ENCODE measurements at places on chromosomes 5 and 9.

- no peak for DNase-seq
Observed at GRCh38 chr9:104914466-104914865, 13.5 kb downstream of the ABCA1 start.

DNA sequence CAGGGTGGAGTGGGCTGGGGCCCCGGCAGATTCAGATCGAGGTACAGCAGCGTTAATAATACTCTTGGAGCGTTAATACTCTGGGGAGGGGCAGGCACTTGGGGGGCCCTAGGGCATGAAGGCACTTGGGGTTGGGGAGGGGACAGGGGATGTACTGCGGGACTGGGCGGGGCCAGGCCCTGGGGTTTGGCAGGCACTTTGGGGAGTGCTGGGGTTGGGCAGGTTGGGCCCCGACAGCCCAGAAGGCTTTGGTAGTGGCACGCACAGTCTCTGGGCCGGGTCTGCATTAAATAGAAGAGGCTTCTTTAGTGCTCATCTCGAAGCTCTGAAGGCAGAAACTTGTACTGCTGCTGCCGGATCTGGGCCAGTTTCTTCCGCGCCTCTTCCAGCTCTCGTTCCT lies 7.8 kb upstream of the TPM2 start:
- no peak for DNase-seq

- no peak for DNase-seq
Observed at GRCh38 chr5:36251218-36251617, 9.5 kb upstream of the NADK2 start.

DNA sequence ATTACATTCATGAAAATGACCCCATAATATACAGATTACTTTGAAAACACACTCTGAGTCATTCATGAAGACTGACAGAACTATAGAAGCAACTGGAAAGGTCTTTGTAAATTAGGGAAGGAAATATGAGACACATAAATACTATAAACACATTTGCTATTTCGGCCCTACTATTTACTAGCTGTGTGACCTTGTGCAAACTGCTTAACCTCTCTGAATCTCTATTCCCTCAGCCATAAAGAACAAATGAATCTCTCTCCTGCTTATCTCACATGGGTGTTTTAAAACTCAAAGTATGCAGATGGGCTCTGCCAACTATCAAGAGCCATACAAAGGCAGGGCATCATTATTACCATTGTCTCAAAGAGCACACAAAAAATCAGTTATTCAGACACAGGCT lies 52.9 kb downstream of the APBA1 start:
- DNase-seq: no peak

- no peak for DNase-seq
Observed at GRCh38 chr5:1520791-1521453, 2.8 kb downstream of the LPCAT1 start.

- DNase-seq: no peak
Observed at GRCh38 chr5:147427521-147428401, 82.1 kb downstream of the DPYSL3 start.

GRCh38 chr9:33480976-33481375 lies 7.3 kb upstream of the NOL6 start:
- DNase-seq: no peak

DNA sequence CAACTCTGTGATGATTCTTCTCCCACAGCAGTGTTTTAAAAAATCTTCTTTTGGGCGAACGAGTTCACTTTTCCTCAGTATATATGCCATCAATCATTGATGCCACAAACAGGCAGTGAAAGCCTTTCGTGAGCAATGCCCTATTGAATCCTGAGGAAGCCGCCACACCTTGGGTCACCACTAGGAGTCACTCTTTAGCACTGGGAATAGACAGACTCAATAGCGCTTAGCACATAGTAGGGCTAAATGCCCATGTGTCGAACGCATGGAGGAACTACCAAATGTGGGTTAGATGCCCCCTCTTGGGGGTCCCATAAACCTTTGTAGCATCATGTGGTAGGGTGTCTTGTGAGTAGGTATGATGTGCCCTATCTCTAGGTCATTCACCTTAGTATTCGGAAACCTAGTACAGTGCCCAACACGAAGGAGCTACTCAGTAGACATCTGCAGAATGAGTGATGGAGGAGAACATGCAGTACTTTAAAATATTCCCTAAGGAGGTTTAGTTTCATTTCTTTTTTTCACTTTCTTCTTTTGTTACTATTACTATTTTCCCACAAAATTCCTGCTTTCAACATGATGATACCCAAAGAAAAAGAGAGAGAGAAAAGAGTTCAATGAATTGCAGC lies 603.7 kb downstream of the BNC2 start:
- no peak for DNase-seq

GRCh38 chr5:112862085-112862484 lies 998 bp downstream of the SRP19 start:
- no peak for DNase-seq

DNA sequence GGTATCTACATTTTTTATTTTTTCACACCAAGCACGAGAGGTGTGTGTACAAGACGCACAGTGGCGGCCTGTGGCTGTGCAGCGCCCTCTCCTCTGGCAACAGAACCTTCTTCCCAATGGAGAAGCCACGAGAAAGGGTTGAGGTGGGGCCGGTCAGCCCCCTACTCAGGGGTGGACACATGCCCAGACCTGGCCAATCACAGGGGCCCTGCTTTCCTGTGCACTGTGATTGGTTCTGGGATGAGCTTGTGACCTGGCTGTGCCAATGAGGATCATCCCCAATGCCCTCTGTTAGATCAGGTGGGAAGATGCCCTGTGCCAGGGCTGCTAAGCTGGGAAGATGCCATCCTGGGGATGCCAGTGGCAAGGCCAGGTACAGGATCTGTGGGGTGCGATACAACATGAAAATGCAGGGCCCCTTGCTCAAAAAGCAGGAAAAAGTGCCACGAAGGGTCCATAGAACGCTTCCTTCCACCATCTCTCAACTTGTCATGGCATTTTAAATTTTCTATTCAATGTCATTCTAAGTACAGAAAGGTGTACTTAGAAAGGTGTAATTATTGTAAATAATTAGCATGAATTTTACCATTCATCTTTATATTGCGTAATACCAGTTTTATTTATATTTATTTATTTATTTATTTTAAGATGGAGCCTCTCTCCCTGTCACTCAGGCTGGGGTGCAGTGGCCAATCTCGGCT lies 15.4 kb downstream of the IER5L start:
- DNase-seq: no peak

- no peak for DNase-seq
Observed at GRCh38 chr5:6634306-6634705, 1.1 kb downstream of the SRD5A1 start.

GRCh38 chr5:165139721-165140120 lies 1634.3 kb downstream of the MAT2B start:
- DNase-seq: no peak

DNA sequence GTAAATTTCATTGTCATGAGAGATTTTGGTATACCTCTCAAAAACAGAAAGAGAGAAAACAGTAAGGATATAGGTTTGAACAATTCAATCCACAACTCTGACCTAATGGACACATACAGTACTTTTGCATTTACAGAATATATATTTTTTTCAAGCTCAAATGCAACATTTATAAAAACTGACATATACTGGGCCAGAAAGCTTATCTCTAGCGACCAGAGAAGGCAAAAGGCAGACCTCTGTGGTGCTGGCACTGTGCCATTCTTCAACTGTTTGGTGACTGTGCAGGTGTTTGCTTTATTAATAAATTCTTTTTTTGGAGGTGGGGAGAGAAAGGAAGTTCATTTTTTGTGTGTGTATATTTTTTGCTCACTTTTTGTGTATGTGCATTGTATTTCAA lies 6.0 kb upstream of the PLAC8L1 start:
- no peak for DNase-seq

DNA sequence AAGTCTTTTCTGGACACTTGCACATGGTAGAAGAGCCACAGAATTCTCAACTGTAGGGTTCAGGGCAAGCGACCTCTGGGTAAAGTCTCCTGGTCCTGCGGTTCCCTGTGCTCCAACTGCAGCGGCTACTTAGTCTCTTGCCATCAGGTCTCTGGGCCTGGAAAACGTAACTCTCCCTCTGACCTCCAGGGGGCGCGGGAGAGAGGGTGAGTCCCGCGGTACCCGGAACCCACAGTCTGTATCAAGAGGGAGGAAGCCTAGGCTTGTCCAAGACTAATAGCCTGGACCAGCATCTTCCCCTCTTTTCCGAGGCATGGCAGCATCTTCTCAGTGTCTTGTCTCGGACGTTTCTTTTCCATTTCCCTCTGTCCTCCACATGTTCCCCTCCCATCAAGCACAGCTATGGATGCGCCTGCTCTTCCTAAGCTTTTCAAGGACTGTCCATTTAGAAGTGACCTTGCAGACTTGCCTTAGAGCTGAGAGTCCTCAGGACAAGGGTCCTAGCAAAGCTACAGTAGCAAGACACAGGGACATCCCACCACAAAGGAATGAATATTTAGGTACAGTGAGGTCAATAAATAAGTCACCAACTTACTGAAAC lies 59.3 kb downstream of the FSTL4 start:
- no peak for DNase-seq

- no peak for DNase-seq
Observed at GRCh38 chr9:121771851-121772599, 120.6 kb downstream of the DAB2IP start.

DNA sequence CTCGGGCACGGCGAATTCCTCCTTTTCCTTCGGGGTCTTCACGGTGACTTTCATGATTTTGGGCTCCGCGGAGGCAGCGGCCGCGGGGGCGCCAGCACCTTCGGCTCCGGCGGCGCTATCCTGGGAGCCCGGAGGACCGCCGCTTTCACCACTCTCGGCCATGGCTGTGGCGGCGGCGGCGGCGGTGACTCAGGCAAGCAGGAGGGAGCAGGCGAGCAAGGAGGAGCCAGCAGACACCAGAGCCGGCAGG lies 315 bp downstream of the UBQLN1 start:
- DNase-seq: no peak

GRCh38 chr5:14726066-14726838 lies 61.7 kb downstream of the OTULIN start:
- DNase-seq: no peak

DNA sequence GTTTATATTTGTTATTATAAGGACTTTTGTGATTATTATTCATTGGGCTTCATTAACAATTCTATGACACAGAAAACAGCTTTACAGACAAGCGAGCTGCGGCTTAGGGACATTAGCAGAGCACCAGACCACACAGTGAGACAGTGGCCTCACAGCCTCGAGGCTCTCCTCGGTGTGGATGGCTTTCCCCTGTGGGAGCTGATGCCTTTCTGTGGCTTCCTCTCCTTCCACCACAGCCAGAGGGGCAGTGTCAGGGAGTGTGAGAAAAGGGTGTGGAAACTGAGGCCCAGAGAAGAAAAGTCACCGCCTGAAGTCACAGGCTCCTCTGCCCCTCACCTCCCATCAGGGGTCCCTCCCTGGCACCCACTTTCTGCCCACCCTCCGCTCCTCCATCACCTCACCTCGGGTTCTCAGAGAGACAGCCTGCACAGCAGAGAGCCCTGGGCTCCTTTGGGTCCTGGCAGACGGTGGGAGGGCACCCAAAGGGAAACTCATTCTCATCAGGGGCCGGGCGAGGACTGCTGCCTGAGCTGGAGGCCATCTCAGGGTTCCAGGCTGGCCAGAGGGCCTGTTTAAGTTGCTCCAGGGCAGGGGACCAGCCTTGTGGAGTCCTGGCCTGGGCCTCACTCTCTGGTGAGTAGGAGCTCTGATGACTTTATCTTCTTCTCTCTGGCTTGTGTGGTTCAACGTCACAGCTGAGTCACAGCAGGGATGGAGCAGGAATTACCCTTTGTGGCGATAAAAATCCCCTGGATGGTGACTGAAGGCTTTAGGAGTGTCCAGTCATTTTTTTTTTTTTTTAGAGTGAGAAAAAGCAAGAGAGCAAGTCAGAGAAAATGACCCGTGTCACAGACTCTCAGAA lies 830 bp downstream of the TRAF1 start:
- no peak for DNase-seq

GRCh38 chr5:90338712-90339372 lies 70.7 kb downstream of the CETN3 start:
- DNase-seq: no peak
